ENCODE measurements at places on chromosomes 5 and 9.

DNA sequence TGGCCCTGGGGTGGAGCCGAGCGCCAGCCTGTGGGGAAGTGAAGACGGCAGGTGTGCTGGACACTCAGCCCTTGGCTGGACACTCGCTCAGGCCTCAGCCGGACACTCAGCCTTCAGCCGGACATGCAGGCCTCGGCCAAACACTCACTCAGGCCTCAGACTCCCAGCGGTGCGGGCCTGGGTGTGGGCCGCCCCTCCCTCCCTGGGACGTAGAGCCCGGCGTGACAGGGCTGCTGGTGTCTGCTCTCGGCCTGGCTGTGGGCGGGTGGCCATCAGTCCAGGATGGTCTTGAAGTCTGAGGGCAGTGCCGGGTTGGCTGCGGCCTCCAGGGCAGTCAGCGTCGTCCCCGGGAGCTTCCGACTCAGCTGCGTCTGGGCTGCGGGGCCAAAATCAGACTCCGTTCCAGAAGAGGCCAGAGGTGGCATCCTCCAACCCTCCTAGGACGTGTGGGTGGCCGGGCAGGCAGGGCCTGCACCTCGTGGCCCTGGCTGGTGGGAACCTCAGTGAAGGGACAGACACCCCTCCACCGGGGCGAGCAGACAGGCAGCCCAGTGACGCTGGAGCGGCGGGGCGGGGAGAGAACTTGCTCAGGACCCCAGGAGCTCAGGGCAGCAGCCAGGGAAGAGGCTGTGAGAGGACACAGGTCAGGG is 28.4 kb downstream of the SLC6A18 start:
- no peak for DNase-seq

- no peak for DNase-seq
Observed at GRCh38 chr5:179227580-179228311, 117.5 kb downstream of the ADAMTS2 start.

DNA sequence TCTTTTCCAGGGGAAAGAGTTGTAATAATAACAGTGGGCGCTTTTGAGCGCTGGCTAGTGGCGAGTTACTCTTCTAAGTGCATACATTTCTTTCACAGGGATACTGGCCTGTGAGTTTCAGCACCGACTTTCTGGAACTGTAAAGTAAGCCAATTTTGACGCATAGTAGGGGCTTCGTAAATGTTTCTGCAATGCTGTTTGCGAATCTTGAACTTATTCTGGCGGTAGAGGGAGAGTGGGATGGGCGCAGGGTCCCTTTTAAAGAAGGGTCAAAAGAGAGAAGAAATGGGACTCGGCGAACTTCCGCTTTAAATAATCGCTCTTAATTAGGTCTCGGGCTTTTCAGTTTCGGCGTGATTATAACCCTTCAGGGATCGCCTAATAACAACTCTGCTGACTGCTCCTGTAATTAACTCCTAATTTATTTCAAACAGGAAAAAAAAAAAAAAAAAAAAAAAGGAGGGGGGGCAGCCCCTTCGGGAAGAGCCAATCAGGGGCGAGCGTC is 351 bp upstream of the MSX2 start:
- peak; percentile 35 for DNase-seq

DNA sequence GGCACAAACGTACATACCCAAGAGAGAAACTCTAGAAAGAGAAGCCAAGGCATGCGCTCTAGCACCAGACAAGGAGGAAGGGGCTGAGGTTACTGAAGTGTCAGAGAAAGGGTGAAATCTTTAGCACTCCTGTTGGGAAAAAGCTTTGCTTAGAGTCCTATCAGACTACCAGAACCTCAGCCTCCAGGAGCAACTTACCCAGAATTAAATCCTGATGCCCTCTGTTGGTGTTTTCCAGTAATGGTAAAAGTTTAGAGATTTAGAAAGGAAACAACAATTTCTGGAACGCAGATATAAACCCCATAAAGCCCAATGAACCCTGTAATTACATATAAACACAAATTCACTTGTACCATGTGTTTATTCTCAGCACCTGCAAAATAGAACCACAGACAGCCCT is 33.2 kb upstream of the ASTN2 start:
- DNase-seq: peak; percentile 0

- DNase-seq: no peak
Observed at GRCh38 chr9:114687034-114687433, 5.0 kb upstream of the TEX48 start.

GRCh38 chr9:4967523-4967922 is 17.5 kb upstream of the JAK2 start:
- DNase-seq: peak; percentile 8

All from RPMI7951 (cell line).